Stimulated activated CD4-positive, alpha-beta T cell treated with anti-CD3 and anti-CD28 coated beads, TNF-alpha, amount 100 ng/mL, for 1 hour (primary cell): ENCODE measurements at places on chromosomes 16 and 17.

- DNase-seq = no peak
Observed at GRCh38 chr17:79615926-79616325, 5.1 kb upstream of the RBFOX3 start.

- no peak for DNase-seq
Observed at GRCh38 chr16:88705076-88705684, 1.0 kb downstream of the RNF166 start.

DNA sequence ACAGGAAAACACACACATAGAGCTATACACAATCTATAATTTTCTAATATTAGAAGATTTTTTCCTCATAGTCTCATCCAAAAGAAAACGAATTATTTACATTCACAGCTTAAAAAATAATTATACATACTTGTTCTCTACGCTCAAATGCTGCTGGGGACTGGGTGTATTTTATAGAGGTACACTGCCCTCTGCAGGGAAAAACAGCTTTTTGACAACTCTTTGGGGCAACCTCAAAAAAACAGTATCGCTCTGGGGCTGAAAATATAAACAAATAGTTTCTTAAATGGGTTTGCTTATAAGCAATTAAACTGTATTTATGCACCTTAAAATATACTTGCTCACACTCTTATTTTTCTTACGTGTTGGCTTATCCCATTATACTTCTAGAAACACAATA lies 261.8 kb upstream of the PSMD7 start:
- DNase-seq = no peak

- DNase-seq = no peak
Observed at GRCh38 chr17:67779098-67779672, 46.1 kb upstream of the BPTF start.

DNA sequence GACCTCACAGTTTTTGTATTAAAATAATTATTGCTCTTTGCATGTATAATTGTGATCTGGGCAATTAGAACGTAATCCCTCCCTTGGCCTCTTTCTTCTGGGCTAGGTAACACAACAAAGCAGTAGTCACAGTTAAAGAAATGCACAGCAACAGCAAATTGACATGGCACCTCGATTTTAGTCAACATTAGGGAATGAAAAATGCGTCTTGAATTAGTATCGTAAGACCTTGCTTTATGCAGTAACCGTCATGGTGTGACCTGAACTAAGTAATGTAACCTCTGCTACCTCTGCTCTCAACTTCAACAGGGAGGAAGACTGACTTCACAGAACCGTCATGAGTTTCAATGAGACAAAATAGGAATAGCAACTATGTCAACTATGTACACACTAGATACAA lies 265.4 kb upstream of the MAF start:
- no peak for DNase-seq

DNA sequence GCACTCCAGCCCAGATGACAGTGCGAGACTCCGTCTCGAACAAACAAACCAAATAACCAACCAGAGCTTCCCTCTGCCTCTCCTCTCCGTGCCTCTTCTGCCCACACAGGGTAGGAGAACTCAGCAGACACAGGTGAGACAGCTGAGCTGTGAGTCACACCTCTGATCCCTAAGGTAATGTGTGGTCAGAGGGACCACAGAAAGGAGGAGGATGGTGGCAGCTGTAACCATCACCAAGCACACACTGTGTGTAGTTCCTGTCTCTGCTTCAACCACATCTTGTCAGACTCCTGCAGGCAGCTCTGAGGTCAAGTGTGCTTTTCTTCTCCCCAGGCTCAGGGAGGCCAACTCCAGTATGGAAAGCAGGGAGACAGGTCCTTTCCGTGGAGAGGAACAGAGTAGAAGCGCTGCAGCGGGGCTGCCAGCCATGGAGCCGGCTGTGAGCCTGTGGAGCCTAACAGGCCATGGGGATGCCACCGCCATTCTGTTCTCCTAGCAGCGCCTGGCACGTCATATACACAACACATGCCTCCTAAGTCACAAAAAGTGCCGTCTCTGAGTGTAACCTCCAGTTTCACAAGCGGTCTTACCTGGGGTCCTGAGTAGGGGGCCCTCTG lies 7.1 kb downstream of the NUDT16L1 start:
- no peak for DNase-seq

GRCh38 chr16:53781023-53781605 lies 77.2 kb downstream of the FTO start:
- DNase-seq = no peak

- no peak for DNase-seq
Observed at GRCh38 chr16:79902351-79902750, 301.8 kb upstream of the MAF start.

DNA sequence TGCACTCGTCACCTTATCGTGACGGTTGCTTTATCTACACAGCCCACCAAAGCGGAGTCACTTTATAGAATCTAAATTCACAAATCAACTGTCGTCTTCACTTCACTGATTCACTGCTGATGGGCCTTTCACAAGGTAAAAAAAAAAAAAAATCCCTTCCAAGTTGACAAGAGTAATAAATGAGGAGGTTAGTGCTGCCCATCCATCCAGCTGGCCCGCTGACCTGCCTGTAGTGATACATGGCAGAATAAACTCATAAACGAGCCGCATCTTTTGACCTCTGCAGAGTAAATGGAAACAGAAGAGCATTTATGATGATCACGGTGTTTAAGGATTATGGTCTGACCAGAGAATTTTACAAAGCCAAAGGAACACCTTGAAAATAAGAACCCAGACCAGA lies 227.3 kb upstream of the IRX5 start:
- no peak for DNase-seq

- no peak for DNase-seq
Observed at GRCh38 chr17:38464251-38464722, 36.0 kb downstream of the ARHGAP23 start.

GRCh38 chr16:51225878-51226277 lies 74.8 kb upstream of the SALL1 start:
- DNase-seq = no peak
